ENCODE measurements at places on chromosomes 7 and 10.

GRCh38 chr10:106947643-106948042 is 216.9 kb downstream of the SORCS1 start:
- DNase-seq = no peak

GRCh38 chr10:110774069-110775019 is 97.4 kb upstream of the PDCD4 start:
- peak; percentile 19 for DNase-seq

GRCh38 chr7:24826662-24827020 is 69.4 kb upstream of the GSDME start:
- no peak for DNase-seq

DNA sequence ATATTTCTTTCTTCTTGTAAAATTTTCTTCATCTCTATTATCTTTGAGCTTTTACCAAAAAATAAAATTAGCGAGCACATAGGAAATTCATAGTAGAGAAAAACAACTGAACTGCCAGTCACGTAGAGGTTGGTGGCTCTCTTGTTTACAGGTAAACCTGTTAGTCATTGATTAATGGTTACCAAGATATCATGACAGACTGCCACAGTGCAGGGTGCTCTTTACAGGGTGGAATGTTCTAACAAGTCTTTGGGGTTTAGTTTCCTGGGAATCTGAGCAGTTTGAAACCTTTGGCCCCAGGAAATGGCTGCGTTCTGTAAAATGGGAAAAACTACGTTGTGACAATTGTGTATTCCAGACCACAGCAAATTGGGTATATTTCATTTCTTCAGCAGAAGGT is 407.3 kb upstream of the ADARB2 start:
- DNase-seq = no peak

GRCh38 chr7:125059861-125060456 is 130.3 kb upstream of the POT1 start:
- no peak for DNase-seq

GRCh38 chr10:60316029-60316428 is 73.6 kb downstream of the ANK3 start:
- no peak for DNase-seq

DNA sequence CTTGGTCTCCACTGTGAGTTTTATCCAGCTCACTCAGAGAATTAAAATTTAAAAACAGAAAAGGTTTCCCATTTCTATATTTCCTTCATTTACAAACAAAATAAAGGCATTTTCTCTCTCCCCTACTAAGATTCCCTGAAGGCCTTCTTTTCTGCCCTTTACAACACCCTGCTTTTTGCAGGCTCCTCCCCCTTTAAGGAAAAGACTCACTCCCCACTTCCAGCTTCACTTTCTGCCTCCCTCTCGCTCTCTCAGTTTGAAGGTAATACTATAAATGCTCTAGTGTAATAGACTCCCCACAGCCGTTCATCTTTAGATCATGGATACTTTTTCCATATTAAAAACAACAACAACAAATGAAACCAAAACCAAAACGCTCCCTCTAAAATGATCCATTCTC is 53.3 kb downstream of the CDHR3 start:
- DNase-seq = no peak

DNA sequence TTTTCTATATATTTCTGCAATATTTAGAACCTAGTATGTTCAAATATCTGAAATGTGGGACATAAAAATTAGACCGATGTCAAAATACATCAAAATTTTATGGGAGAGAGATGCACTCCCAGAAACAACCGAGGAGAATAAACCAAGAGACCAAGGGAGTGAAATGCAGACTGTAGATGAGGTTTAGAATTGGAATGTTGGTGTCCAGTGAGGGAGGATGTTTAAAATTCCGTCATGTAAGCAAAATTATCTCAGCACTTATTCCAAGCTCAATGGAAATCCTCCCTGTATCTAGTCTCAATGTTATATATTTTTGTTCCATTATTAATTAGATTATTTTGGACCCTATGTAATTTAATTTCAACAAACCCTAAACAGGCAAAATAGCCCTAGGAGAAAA is 61.9 kb upstream of the MAGI2 start:
- no peak for DNase-seq

- DNase-seq = no peak
Observed at GRCh38 chr10:71587941-71588573, 131.5 kb downstream of the C10orf105 start.

GRCh38 chr7:26910221-26910620 is 45.8 kb upstream of the SKAP2 start:
- no peak for DNase-seq

- DNase-seq = no peak
Observed at GRCh38 chr7:39259391-39260003, 281.8 kb downstream of the POU6F2 start.

DNA sequence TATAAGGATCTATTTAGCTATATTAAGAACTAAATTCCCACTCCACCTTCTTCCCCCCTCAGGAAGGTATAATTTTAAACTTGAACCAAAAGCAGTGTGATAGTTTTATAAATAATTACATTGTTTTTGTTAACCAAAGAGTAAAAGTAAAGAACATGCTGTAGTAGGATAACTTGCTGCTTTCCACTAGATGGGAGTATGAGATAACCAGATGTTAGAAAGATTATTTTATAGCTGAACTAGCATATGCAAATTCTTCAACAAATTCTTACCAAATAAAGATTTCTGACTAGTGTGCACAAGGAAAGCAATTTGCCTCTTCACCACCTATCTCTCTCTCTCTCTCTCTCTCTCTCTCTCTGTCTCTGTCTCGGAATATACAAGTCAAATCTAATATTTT is 31.8 kb downstream of the TES start:
- no peak for DNase-seq

DNA sequence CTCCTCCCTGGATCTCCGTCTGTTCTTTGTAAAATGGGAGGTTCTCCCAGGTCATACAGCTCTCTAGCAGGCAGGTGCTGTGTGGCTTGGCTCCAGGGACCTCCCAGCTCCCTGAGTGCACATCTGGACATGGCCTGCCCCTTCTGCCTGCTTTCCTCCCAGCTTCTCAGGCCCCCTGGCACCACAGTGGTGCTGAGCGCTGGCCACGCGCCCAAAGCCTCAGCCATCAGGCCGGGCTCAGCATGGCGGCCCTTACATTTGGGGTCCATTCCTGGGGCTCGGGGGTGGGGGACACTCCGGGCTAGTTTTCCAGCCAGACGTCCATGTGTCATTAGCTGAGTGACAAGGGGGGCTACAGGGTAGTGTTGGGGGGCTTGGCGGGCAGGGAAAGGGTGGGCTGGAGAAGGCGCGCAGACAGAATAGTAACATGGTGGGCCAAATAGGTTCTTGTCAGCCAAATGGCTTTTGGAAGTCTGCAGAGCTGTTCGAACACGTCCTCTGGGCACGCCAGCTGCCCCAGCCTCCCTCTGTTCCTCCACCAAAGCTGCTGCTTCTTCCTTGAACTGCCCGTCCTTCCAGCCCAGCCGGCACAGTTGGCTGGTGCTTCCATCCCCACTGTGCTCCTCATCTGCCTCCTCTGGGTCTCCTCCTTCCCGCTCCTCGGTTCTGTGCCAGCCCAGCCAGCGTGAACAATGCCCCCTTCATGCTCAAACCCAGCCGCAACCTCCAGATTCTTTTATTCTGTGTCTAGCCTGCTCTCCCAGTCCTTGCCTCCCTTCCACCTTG is 65.9 kb downstream of the GOLGA7B start:
- DNase-seq = no peak

DNA sequence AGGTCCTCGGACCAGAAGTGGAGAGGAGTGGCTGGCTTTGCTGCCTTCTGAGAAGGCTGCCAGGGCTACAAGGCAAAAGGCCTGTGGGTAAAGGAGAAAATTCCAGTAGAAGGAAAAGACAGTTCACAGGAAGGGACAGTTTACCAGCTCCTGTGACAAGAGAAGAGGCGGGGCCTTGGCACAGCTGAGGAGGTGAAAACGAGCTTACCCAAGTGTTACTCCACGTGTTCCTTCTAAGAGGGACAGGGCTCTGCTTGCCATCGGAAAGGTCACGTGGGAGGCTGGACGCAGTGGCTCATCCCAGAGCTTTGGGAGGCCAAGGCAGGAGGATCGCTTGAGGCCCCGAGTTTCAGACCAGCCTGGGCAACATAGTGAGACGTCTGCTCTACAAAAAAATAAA is 129.4 kb upstream of the ZNF746 start:
- no peak for DNase-seq

- DNase-seq = no peak
Observed at GRCh38 chr7:38632411-38632810, 1.2 kb upstream of the AMPH start.

GRCh38 chr7:146876411-146876810 is 759.8 kb downstream of the CNTNAP2 start:
- no peak for DNase-seq

DNA sequence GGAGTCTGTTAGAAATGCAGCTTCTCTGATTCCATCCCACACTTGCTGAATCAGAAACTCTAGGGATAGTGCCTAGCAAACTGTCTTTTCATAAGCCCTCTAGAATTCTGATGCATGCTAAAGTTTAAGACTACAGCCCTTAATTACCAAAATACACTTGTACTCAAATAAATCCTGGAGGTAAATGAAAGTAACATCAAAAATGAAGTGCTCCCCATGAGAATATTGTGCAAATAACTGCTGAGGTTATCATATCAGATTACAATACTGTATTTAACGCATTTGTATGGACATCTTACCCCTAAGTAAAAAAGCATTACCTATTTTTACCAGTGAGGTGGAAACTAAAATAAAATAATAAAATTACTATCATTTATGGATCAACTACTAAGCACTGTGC is 104.7 kb downstream of the CHCHD3 start:
- no peak for DNase-seq

DNA sequence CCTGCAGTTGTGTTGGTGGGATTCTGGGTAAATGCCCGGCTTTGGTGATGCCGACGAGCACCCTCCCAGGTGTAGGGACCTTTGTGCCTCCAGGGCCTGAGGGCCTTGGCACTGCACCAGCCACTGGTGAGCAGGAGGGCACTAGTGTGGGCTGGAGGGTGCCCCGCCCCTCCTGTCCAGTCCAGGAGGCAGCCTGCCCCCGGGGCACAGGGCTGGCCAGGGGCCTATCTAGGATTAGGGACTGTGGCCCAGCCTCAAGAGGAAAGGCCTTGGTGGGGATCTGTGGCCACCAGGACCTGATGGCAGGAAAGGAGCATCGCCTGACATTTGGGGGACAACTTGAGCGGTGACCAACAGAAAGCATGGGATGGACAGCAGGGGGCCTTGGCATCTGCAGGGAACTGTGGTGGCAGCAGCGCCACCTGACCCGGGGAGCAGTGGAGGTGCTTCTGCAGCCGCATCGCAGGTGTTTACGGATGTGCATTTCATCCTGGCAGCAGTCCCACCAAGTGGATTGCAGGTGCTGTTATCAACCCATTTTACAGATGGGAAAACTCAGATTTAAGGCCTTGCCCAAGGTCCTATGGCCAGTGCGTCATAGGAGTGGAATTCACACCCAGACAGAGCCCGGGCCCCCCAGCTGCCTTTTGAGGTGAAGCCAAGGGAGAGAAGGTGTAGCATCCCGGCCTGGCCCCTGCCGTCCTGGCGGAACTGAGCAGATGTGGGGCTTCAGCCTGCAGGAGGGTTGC is 11.1 kb downstream of the ZNF316 start:
- no peak for DNase-seq

DNA sequence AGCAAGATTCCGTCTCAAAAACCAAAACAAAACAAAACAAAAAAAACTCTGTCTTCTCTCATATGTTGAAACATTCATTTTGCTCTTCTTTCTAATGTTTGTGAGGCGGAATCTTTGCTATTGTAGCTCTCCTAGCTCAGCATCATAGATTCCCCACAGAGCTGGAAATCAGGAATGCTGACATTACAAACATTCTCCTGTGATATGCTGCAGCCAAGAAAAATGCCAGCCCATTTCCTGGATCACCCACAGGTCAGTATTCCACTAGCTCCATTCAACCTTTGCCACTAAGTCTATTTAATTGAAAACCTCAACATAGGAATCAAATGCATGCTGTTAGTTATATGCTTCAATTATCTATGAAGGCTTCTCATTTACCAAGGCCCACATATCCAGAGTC is 186.3 kb downstream of the IPMK start:
- DNase-seq = no peak

- DNase-seq = peak; percentile 60
Observed at GRCh38 chr7:101542527-101543241, 86.4 kb downstream of the MYL10 start.

DNA sequence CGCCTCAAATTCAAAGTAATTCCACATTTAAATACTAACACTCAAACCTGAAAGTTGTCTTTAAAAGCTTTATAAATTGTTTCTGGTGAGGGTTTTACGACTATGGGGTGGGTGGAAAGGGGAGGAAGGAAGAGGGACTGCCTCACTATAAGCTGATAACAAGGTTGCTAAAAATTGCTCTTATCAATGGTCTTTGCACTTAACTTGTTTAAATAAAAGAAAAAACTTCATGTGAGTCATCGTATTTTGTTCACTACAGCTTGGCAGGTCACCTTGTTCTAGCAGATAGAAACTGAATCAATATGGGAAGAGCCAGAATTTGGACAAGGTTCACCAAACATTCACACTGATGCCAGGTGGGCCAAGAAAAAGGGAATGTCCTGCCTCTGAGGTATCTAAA is 129.2 kb downstream of the TES start:
- no peak for DNase-seq

- no peak for DNase-seq
Observed at GRCh38 chr10:131559450-131559911, 248.0 kb upstream of the TCERG1L start.

DNA sequence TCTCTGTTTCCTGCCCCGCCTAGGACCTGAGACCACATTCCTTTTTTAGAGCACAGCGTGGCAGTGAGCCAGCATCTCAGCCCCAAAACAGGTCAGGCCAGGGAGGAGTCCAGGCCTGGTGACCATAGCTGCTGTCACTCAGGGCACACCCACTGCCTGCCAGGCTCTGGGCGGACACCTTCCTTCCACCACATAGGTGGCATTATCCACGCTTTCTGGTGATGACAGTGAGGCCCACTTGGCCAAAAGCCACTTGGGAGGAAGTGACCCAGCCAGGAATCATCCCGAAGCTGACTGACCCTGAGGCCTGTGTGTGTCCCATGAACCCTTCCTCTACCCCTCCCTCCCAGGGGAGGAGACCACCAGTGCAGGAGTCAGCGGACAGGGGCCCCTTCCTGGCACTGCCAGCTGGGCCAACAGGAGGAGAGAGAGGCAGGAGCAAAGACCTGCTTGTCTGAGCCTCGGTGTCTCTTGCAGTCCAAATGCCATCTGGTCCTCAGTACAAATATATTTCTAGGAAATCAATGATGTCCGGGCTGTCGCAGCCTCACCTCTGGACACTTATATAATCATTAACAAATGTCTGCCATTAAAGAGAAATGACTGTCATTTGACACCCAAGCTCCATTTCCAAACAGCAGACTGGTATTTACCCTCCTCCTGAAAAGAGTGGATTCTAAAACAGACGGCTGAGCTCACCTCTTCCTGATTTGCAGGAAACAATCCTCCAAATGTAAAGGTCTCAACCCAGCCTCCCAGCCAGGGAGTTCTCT is 63.0 kb downstream of the ABRAXAS2 start:
- no peak for DNase-seq

GRCh38 chr7:126755381-126755780 is 497.4 kb downstream of the GRM8 start:
- DNase-seq = no peak

All from hematopoietic multipotent progenitor cell treated with erythropoietin and hydrocortisone succinate and interleukin-3 and kit ligand, for 15 days (in vitro differentiated cells).